Activated CD4-positive, CD25-positive, alpha-beta regulatory T cell (primary cell): ENCODE measurements at places on chromosomes 1 and 21.

- no peak for DNase-seq
Measured at GRCh38 chr21:45630876-45631275, 12.6 kb upstream of the PCBP3 start.

GRCh38 chr1:6745073-6745472, 40.2 kb upstream of the CAMTA1 start:
- DNase-seq, result no peak

DNA sequence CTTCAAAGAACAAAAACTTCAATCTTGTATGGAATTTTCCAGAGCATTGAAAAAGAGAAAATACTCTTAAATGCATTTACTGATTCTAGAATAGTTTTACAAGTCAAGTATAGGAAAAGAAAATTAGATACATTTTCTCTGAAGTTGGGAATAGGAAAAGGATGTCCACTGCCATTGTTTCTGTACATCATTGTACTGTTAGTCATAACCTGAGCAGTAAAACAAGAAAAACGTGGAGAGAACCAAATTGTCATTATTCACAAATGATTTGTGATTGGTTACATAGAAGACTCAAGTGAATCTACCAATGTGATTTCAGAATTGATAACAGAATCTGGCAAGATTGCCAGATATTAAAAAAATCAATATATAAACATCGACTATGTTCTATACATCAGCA, 27.4 kb downstream of the PRKACB start:
- DNase-seq, result no peak

- no peak for DNase-seq
Measured at GRCh38 chr1:224116131-224116530, 2.2 kb downstream of the FBXO28 start.

DNA sequence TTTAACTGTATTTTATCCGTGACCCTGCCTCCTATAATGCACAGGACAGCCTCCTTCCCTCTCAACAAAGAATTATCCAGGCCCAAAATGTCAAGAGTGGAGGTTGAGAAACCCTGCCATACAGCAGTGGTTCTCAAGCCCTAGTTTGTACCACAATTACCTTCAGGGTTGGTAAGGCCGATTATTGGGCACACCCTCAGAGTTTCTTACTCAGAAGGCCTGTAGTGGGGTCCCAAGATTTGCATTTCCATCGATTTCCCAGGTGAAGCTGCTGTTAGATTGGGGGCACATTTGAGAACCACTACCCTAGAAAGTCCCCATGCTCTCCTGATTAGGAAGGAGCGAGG, 400 bp upstream of the PGBD2 start:
- DNase-seq, result no peak

- DNase-seq, result no peak
Measured at GRCh38 chr1:41416081-41416480, 54.8 kb downstream of the FOXO6 start.
